ENCODE measurements at places on chromosomes 3 and 15.

- no peak for DNase-seq
These were observed 4.8 kb downstream of the FBLN2 start for GRCh38 chr3:13553686-13554085.

- DNase-seq, result peak; percentile 27
These were observed 37.6 kb downstream of the VIPR1 start for GRCh38 chr3:42539871-42540714.

- peak; percentile 57 for DNase-seq
These were observed 62.5 kb upstream of the SKOR1 start for GRCh38 chr15:67762610-67763368.

GRCh38 chr3:15527031-15527459 is 5.5 kb upstream of the COLQ start:
- DNase-seq, result no peak

- DNase-seq, result no peak
These were observed 33.5 kb upstream of the MFSD1 start for GRCh38 chr3:158768361-158768787.

- peak; percentile 16 for DNase-seq
These were observed 127.8 kb downstream of the HCN4 start for GRCh38 chr15:73240866-73241499.

- no peak for DNase-seq
These were observed 33.5 kb downstream of the ABCC5 start for GRCh38 chr3:183984127-183984740.

GRCh38 chr3:111911446-111911845 is 52.4 kb downstream of the PHLDB2 start:
- no peak for DNase-seq

DNA sequence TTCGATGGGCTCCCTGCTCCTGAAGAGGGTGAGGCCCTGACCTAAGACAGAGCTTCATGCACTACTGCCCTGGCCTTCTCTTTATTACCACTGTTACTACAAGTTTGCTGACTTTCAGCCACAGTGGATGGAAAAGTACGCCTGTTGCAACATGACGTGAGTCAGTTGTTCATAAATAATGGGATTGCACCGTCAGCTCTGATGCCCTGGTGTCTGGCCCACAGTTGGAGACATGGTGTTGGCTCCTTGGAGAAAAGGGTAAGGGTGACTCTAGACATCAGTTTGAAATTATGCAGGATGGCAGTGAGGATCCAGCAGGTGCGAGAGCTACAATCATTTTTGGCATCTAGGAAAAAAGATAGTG is 5.5 kb downstream of the PAQR5 start:
- DNase-seq, result no peak

- DNase-seq, result no peak
These were observed 220.2 kb upstream of the LRTM1 start for GRCh38 chr3:55147856-55148720.

DNA sequence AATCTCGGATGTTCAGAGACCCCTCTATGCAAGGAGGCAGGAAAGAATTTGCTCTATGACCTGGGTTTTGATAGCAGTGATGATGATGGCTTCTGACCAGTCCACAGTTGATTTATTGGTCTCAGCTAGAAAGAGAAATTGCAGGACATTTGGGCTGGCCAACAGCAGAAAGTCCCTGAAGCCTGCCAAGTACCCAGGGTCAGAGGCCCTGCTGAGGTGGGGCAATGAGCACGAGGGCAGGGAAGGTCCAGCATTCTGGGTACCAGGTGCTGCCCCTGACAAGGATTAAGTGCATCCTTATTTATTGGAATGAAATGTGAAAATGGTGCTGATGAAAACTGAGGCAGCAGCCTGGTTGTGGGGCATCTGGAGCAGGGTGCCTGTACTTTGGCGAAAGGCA is 19.8 kb downstream of the C3orf62 start:
- DNase-seq, result no peak

DNA sequence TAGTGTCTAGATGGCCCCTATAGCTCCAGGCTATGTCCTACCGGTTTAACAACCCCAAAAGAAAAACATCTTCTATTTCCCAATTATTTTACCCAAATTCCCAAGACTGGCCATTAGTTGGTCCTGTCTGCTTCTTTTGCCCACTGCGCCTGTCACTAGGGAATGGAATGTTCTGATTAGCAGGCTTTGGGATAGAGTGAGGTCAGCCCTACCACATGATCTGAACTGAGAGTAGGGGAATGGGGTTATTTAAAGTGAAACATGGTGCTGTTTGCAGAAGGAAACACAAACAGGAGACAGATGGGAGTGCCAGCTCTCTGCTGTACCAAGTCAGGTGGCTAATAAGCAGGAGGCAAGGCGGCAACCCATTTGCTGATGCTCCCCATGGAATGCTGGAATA is 635.6 kb upstream of the CFAP20DC start:
- no peak for DNase-seq

- DNase-seq, result no peak
These were observed 209.0 kb downstream of the LRRN1 start for GRCh38 chr3:4008205-4008604.

DNA sequence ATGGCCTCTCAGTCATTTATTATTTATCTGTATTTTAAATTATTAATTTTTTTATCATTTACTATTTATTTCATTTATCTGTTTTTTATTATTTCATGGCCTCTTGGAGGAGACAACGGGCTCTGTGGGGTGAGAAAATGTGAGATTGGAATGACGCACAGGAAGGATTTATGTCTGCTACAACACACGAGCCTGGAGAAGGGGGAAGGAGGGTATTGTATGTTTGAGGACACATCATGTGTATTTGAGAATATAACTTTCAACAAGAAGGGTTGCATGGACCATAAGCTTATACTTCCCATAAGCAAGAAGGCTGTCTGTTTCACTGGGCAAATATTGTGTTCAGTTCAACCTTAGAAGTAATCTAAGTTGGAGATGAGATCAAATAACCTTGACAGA is 31.7 kb downstream of the LSM3 start:
- DNase-seq, result no peak

DNA sequence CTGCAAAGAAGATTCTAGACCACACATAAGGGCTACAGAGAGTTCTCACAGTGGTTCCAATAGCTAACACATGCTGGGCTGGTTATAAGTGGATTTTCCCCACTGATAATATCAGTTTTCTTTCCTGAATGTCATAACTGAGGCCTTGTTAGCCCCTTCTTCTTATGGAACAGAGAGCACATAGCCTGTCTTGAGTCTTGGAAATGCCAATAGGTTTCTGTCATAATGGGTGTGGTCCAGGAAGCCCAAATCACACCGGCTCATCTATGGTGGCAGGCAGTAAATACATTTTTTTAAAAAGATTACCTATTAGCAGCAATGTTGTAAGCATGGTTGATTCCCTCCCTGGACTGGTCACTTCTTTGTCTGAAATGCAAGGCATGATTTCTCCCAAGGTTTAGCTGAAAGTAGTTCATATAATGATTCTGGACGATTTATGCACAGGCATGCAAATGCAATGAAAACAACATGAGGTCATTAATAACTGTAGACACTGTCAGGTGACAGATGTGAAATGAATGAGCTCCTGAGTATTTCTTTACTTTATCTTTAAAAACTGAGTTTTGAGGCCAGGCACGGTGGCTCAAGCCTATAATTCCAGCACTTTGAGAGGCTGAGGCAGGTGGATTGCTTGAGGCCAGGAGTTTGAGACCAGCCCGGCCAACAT is 67.2 kb upstream of the ATP2C1 start:
- no peak for DNase-seq

GRCh38 chr3:46866032-46866595 is 2.9 kb upstream of the MYL3 start:
- no peak for DNase-seq

DNA sequence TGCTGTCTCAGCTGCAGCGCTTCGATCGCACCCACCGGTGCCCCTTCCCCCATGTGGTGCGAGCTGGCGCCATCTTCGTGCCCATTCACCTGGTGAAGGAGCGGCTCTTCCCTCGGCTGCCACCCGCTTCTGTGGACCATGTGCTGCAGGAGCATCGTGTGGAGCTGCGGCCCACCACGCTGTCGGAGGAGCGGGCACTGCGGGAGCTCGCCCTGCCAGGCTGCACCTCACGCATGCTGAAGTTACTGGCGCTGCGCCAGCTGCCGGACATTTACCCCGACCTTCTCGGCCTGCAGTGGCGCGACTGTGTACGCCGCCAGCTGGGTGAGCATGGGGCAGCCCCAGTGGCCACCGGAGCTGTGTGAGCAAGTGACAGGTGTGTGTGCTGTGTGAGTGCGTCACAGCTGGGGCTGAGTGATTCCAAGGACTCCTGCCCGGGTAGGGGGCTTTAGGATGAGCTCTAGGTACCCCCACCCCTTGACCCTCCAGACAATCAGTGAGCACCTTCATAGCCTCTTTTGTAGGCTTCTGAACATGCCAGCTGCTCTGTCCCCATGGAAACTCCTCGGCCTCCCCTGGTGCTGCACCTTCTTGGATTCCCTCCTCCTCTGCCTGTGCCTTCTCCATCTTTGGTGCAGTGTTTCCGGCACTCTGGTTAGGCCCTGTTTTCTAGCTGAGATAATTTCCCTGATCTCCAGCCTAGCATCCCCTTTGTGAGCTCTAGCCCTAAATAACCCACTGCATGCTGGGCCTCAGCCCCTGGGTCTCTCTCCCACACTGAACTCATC is 7.0 kb downstream of the C15orf39 start:
- DNase-seq, result no peak

- no peak for DNase-seq
These were observed 74.8 kb downstream of the TMEM266 start for GRCh38 chr15:76134537-76134936.

- DNase-seq, result no peak
These were observed 37.8 kb downstream of the CCNL1 start for GRCh38 chr3:157122116-157122515.

- no peak for DNase-seq
These were observed 4.1 kb upstream of the AMOTL2 start for GRCh38 chr3:134378384-134378783.

DNA sequence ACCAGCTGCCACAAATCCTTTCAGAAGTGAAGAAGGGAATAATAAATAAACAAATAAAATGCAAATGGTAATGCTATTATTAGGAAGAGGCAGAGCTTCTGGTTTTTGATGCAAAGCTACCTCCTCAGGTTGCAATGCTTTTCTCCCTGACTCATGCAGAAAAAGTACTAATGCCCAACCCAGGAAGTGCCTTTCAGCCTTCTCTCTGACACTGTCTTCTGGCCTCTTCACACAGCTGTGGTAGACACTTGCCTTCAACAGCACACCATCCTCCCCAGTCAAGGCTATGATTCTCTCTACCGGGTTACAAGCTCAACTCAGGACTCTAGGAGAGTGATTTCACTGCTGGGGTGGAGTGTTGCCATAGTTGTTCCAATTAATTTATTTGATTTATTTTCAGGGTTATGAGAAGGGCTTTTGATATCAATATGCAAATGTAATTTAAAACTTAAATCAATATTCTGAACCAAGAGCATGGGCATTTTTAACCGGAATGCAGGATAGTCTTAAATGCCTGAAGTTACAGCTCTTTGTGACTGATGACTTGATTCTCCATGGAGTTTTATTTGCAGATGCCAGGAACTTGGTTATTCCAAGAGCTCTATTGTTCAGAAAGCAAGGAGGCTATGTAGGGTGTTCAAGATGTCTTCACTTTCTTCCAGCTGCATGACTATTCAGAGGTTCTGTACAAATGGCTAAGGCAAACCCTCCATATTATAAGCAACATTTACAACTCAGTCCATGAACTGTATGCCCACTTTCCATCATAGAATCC is 27.1 kb upstream of the GALNT15 start:
- no peak for DNase-seq

DNA sequence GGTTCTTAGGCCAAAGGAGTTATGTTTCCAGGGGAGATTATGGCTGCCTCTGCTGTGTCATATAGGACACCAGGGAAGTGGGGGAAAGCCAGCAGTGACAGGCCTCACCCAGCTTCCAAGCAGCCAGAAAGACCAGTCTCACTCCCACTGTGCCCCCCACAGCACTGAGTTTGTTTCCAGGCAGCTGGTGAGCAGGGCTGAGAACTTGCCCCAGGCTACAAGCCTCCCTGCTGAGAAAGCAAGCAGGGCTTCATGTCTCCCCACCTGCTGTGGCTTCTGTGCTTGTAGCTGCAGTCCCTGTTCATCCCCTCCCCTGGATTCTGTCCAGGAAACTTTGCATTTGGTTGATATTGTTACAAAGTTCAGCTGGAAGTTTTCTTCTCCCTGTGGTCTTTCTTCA is 376.3 kb downstream of the PDCD6IP start:
- DNase-seq, result no peak

All from stimulated activated CD8-positive, alpha-beta memory T cell treated with anti-CD3 and anti-CD28 coated beads, Interleukin-7, amount 100 ng/mL, for 48 hours (primary cell).